ENCODE measurements at places on chromosomes 12 and 14.

DNA sequence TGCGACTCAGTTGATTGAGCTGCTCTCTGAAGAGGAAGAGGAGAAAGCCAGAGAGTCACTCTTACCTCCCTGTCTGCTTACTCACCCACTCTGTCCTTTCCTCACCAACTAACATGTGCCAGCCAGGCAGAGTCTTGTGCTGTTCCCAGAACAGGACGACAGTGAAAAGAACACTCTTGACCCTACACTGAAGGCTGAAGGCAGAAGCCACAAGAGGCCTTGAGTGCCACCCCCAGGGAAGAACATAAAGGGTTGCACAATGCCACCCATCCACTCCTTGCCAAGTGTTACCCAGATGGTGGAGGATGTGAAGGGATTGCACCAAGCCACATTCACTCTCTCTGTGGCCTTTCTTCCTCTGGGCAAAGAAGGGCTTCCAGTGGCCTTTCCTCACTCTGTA is 12.8 kb downstream of the ABHD4 start:
- no peak for DNase-seq

DNA sequence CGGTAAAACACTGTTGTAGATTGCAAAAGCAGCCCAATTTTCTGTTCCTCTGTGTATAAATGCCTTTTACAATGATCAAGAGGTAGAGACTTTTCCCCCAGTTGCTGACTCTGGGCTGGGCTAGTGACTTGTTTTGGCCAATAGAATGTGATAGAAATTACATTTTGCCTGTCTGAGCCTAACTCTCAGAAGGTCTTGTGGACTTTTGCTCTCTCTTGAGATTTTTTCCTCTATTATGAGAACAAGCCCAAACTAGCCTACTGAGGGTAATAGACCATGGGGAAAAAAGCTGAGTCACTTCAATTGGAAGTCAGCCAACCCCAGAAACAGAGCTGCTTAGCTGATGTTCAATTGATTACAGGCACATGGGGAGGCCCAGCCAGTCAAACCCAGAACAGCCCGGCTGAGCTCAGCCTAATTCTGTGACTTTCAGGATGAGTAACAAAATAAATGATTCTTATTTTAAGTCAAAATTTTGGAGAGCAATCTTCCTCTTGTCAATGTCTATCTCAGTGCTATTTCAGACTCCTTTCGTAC is 61.4 kb downstream of the MYF5 start:
- DNase-seq, result no peak

DNA sequence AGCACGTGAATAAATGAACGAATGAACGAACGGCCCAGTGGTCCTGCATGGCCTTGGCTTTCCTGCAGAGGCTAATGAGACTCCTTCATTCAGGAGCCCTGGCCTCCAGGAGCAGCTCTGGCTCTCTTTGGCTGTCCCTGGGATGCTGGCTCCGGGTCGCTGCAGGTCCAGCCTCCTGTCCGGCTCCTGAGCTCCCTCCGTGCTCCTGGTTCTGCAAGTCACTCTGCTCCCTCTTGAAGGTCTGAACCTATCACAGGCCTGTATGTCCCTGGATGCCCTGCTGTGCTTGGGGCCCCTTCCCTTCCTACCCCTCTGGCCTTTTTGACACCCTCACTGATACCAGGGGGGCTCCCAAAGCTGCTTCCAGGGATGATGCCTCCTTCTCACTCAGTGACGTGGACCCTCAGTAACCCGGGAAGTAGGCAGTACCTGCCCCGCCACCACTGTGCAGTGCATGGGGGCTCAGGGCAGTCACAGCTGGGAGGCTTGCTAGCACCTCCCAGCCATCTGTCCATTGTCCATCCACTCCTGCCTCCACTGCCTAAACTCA is 133.7 kb upstream of the C14orf180 start:
- no peak for DNase-seq

DNA sequence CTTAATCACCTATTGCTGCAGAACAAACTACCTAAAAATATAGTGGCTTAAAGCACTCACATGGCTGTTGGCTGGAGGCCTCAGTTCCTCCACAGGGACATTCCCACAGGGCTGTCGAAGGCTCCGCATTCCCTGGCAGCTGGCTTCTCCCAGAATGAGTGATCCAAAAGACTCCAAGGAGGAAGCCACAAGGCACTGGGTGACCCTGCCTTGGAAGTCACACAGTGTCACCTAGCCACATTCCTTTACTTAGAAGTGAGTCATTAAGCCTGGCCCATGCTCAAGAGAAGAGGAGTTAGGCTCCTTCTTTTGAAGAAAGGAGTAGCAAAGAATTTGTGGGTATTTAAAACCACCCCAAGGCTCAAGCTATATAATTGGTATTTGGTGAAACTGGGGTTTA is 63.9 kb upstream of the MAP1LC3B2 start:
- no peak for DNase-seq

DNA sequence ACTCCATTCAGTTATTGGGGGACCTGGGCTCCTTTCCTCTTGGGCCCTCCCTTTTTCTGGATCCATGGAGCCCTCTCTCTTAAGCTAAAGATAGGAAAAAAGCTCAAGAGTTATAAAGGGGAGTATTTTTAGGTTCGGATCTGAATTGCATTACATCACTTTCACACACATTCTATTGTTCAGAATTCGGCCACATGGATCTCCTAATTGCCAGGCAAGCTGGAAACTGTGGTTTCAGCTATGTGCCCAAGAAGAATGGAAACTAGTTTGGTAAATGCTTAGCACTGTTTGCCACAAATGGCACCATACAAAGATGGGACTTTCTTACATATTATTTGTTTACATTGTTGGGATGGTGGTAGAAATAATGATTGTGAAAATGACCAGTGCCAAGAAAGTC is 145.6 kb downstream of the LRIG3 start:
- no peak for DNase-seq

DNA sequence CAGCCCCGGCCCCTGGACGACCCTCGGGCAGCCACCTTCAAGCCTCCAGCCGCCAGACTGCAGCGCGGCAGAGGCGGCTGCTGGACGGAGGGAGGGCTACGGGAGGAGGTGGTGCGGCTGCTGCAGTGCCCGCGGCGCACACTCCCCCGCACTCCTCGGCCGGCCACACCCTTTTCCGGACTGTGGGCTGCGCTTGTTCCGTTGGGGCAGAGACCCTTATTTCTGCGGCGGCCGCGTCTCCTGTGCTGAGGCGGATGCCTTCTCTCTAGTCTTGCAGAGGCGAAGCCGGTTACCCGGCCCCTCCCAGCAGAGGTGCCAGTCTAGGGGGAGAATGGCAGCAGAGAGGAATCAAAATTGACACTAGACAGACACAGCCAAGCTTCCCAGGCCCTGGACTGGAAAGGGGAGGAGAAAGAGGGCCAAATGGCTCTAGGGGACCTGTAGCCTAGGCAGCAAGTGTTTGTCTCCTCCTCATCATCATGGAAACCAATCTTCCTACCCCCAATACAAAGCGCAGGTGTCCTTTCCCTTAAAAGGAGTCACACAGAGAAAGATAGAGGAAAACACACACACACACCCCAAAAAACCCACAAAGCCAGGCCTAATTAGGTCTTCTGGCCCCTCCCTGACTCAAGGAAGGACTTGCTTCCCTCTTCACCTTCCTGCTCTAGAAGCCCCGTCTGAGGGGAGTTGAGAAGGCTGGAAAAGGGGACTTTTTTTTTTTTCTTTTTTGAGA is 1.3 kb downstream of the ESYT1 start:
- no peak for DNase-seq

DNA sequence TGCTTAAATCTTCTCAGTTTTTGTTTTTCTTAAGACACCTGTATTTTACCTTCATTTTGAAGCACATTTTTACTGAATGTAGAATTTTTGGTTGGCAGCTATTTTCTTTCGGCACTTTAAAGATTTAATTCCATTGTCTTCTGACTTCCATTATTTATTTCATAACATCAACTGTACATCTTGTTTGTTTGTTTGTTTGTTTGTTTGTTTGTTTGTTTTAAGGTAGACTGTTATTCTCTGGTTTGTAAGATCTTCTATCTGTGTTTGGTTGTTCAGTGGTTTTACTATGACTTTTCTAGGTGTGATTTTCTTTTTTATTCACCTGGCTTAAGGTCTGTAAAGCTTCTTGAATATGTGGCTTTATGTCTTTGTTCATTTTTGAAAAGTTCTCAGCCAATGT is 61.9 kb downstream of the IFT81 start:
- DNase-seq, result no peak

GRCh38 chr14:80049055-80049454 is 162.2 kb downstream of the DIO2 start:
- no peak for DNase-seq

GRCh38 chr12:95605875-95606274 is 54.6 kb upstream of the USP44 start:
- no peak for DNase-seq

- DNase-seq, result no peak
Observed at GRCh38 chr12:55612646-55613045, 24.0 kb upstream of the OR10P1 start.

DNA sequence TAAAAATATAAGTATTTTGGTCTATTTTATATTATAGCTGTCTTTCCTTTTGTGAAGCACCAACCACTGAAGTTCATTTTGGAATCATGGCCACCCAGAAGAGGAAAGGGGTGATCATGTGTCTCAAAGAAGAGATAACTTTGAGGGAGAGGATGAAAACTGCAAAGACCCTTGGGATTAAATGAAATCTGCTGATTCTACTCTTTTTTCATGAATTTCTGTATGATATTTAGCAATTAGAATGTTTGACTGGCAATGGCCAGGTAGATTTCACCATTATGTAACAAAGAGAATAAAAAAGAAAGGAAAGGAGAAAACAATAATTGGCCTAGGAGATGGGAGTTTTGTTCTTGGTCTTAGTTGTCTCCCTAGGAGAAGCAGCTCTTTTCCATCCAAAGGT is 350.8 kb downstream of the EMP1 start:
- DNase-seq, result no peak

- no peak for DNase-seq
Observed at GRCh38 chr12:17853054-17853453, 236.9 kb downstream of the RERGL start.

DNA sequence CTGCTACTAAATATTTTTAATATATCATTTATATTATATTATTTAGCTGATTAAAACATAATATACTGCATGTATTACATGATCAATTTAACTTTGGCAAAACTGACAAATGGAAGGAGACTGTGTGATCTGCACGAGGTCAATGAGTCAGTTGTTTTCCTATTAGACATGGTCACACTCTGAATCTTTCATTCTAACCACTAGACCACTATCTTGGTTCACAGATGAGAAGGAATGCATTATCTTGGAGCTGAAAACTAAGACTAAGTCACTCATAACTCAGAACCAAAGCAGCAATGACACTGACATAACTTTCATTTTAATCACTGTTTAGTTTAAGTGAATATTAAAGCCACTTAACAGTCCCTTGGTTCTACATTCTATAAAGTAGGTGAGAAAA is 37.4 kb downstream of the GNPTAB start:
- no peak for DNase-seq

- no peak for DNase-seq
Observed at GRCh38 chr12:106110626-106111300, 28.0 kb downstream of the NUAK1 start.

DNA sequence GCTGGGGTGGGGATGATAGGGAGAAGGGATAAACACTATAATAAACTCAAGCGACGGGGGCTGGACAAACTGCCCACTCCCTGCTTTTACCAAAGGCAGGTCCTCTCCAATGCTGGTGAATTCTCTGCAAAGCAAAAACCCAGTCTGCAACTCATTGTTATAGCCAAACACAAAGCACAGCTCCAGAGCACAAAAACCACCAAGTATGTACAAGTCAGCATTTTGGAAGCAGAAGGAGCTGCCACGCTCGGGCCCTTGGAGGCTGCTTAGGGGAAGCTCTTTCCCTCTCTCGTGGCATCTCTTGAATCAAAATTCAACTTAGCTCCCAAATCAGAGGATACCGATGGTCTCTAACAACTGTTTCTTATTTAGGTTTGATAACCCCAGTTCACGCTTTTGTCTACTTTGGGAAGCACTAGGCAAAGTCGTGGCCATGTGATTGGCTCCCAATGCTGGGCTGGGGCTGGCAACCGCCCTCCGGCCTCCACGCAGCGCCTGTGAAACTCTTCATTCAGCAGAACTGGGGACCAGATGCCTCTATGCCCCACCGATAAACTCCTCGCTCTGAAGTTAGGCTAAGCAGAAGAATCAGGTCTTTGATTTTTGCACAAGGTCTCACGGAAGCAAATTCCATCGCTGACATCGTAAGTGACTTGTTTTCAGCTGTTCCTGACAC is 158.5 kb upstream of the FOXN3 start:
- DNase-seq, result no peak

GRCh38 chr14:95255487-95255886 is 64.2 kb downstream of the CLMN start:
- no peak for DNase-seq

DNA sequence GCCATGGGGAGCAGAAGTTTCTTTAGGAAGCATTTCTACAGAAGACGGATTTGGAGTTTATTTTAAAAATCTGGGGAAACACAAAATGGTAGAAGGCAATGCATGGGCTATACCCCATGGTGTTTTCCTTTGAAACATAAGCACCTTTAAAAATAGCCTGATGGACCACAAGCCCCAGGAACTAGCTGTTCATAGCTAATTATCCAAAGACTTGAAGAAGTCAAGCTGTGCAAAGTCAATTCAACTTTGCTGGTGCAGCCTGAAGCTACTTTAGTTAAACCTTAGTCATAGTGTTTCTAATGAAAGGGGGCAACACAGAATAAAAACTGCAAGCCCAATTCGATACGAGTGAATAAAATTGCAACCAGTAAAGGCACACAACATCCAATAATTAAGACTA is 732.5 kb downstream of the GALC start:
- DNase-seq, result no peak

GRCh38 chr12:76007640-76008039 is 23.9 kb downstream of the PHLDA1 start:
- no peak for DNase-seq

DNA sequence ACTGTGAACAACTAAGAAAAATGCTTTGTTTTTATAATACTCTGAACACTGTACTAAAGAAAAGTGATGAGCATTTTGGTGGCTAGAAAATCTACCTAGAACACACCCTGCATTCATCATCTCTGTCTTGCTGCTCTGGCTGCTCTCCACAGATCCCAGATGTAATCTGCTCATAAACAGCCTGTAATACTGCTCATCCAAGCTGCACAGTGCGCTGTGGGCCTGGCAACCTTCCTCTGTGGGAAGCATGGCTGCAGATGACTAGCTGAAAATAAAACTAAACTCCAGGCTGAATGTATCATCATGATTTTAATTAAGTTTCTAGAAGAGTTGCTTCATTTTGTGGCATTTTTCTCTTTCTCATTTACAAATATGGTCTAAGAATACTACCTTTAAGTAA is 200.7 kb downstream of the SLC2A13 start:
- DNase-seq, result no peak

- no peak for DNase-seq
Observed at GRCh38 chr14:52015411-52016030, 26.2 kb downstream of the RTRAF start.

DNA sequence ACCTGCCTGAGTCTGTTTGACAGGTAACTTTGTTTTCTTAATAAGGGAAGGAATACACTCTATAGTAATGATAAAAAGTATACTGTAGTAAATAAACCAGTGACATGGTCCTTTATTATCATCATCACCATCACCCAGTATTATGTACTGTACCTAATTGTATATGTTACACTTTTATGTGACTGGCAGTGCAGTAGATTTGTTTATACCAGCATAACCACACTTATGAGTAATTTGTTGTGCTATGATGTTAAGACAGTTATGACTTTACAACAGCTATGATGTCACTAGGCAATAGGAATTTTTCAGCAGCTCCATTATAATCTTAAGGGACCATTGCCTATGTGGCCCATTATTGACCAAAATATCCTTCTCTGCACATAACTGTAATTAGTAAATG is 155.0 kb downstream of the NUBPL start:
- no peak for DNase-seq

Data from cortex of kidney (tissue), 1 donor.